ENCODE measurements at places on chromosomes 3 and 15. TPM values are rescaled to one million over a fixed set of nuclear protein-coding genes. Genes with fewer than 3 reads are reported as not detected.
A peak's percentile ranks its signal among the peaks of the same experiment; 100 is the strongest.

The LYZL4 gene
- total RNA-seq: not detected

The IL17RB gene
- total RNA-seq: 6.2 TPM

The TM6SF1 gene
- 1.2 TPM for total RNA-seq

The SI gene
- not detected for total RNA-seq

The FBXO40 gene
- total RNA-seq: not detected

The TMEM108 gene
- 8.8 TPM for total RNA-seq

The FRMD4B gene
- total RNA-seq: 2.1 TPM

The GPR149 gene
- not detected for total RNA-seq

The ZNF717 gene
- 15.2 TPM for total RNA-seq

The ACAN gene
- total RNA-seq: 0.23 TPM

- DNase-seq: peak; percentile 83
These were observed 28.4 kb downstream of the CCDC12 start for GRCh38 chr3:46947981-46948791.

- no peak for DNase-seq
These were observed 70.1 kb downstream of the ITGB5 start for GRCh38 chr3:124817079-124817478.

GRCh38 chr15:38455092-38455491 lies 1.2 kb downstream of the FAM98B start:
- DNase-seq: no peak

DNA sequence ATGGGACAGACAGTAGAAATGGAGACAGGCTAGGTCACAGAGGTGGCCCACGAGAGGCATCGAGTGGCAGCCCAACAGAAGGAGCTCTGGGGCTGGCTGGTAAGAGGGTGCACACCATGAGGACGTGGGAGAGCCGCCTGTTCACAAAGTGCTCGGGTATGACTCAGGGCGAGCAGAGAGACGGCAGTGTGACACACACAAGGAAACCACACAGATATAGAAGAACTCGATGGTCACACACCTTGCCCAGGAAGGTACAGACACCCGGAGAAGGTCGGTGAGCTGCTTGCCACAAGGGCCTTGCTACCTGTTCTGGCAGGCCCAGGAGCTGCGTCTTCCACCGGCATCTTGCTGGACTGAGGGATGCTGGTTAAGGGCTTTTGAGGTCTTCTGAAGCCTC lies 50.2 kb downstream of the CA12 start:
- DNase-seq: no peak

DNA sequence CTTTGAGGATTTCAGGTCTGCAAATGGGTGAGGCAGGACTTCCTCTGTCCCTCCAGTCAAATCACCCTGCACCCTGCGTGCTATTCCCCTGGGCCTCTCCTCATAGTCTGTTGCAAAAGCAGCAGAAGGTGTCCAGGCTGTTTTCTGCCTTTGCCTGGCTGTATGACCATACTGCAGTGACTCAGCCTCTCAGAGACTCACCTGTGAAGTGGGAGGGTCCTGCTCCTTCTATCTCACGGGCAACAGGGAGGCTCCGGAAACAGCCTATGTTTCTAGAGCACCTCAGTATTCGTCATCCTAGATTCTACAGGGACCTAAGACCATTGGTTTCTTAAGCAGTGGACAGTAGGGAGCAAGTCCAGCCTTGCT lies 216.4 kb downstream of the TLE3 start:
- DNase-seq: no peak

DNA sequence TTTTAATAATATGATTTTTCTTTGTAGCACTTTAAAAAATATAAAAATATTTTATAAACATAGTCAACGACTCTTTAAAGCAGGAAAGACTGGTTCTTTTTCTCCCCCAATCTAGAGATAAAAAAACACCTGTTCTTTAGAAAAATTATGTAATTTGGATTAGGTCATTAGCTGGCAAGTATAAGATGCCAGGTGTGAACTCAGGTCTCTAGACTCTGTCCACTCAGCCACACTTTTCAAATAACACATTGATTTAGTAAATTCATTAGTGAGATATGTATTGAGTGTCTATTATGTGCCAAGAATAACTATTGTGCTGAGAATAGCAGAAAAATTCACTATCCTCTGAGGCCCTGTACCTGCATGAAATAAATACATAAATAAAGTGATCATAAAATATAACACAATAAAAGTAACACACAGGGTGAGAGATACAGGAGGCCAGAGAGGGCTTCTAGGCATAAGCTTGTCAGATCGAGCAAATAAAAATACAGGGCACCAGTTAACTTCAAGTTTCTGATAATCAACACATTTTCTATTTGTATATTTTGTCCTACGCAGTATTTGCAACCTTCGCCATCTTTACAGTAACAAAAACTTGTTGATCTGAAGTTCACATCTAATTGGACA lies 867.1 kb upstream of the GBE1 start:
- no peak for DNase-seq

DNA sequence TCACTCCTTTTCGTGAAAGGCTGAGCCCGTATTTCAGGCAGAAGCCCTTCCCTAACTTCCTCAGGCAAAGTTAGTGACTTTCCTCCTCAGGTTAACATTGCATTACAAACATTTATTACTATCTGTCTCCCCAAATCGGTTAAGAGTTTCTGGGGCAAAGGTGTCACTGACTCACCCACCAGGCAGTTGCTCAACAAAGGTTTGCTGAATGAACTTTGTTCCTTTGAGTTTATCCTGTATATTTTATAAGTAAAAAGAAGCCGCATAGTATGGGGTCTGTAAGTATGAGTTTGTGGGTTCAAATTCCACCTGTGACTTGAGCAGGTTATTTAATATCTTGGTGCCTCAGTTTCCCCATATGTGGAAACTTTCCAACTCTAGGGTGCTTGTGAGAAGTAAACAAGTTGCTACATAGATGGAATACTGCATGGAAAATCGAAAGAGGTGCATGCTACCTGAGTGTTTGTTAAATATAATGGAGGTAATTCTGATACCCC lies 177.7 kb downstream of the THRB start:
- no peak for DNase-seq

GRCh38 chr3:14145670-14146380 lies 21.0 kb downstream of the TMEM43 start:
- DNase-seq: peak; percentile 56

DNA sequence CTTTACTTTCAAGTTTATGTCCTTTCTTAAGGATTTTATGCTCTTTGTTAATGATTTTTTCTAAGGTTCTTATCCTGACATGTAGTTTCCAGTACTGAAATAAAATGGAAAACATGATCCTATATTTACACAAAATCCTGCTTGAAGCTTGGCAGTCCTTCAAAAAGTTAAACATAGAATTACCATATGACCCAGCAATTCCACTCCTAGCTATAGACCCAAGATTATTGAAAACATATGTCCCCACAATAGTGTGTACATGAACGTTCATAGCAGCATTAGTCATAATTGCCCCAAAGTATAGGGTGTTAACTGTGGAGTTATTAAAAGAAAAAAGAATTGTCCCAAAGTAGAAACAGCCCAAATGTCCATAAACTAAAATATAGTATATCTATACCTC lies 33.2 kb downstream of the ITGB5 start:
- no peak for DNase-seq

Measured in endodermal cell (in vitro differentiated cells).